ENCODE measurements at places on chromosomes 7 and 10.

DNA sequence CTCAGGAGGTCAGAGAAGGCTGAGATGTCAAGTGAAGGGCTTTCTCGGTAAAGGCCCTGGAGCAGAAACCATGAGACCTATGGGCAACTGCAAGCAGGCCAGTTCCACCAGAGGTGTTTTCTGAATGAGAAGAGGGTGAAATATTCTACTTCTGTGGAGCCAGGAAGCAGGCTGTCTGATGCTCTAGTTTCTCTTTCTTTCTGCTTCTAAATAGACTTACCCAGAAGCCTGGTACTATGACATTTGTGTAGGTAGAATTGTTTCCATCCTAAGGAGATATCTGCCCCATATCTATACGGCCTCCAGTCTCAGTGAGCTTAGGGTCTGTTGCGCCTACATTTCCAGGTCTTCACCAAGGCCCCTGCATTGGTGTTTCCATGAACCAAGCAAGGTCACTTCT is 73.4 kb upstream of the CC2D2B start:
- H3K27me3 ChIP-seq: no peaks in the 10 kb centered on the region
- no peak overlapping the region for H3K4me3 ChIP-seq
- H3K4me1 ChIP-seq: no peaks in the 10 kb centered on the region
- DNase-seq: no peak

- H3K4me1 ChIP-seq: no peaks in the 10 kb centered on the region
- H3K36me3 ChIP-seq: no peaks in the 10 kb centered on the region
- no peaks in the 10 kb centered on the region for H3K27me3 ChIP-seq
- DNase-seq: no peak
- H3K27ac ChIP-seq: no peak overlapping the region
- H3K4me3 ChIP-seq: no peak overlapping the region
Observed at GRCh38 chr7:302054-302992, 12.4 kb downstream of the FOXL3 start.

GRCh38 chr7:30831936-30832335 is 60.7 kb downstream of the MINDY4 start:
- peaks cover 67% of the 10 kb centered on the region for H3K36me3 ChIP-seq
- no peak overlapping the region for H3K4me3 ChIP-seq
- DNase-seq: no peak
- no peaks in the 10 kb centered on the region for H3K27me3 ChIP-seq

GRCh38 chr7:75925717-75926435 is 10.9 kb downstream of the POR start:
- peaks cover 10% of the 10 kb centered on the region for H3K4me1 ChIP-seq
- no peak for DNase-seq
- H3K27ac ChIP-seq: no peak overlapping the region
- peaks cover under 1% of the 10 kb centered on the region for H3K36me3 ChIP-seq

DNA sequence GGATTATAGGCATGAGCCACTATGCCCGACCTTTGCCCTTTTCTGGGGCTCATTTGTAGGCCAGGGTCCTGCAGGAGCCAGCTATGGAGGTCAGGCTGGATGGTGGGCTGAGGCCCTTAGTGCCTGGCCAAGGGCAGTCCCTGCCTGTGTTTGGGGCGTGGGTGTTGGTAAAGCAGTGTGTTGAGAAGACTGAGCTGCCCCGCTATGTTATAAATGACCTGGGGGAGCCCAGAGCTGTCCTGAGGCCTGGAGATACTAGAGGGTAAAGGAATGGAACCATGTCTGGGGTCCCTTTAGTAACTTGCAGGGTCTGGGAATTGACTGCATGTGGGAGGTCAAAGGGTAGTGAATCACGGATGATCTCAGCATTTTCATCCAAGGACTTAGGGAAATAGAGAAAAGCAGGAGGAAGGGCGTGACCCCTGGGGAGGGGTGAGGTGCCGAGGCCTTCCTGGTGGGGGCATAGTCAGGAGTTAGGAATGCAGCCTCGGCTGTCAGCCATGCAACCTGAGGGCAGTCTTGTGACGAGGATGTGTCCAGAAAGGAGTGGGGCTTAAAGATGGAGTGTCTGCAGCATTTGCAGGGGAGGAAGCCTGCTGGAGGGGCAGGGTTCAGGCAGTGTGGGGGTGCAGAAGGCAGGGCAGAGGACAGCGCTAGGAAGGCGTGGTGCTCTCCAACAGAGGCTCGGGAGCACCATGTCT is 31.5 kb downstream of the TMEM248 start:
- H3K27me3 ChIP-seq: no peaks in the 10 kb centered on the region
- peaks cover under 1% of the 10 kb centered on the region for H3K4me1 ChIP-seq
- no peak for DNase-seq
- H3K27ac ChIP-seq: peak overlapping the region; percentile 30
- no peak overlapping the region for H3K4me3 ChIP-seq
- H3K36me3 ChIP-seq: peaks cover 9% of the 10 kb centered on the region

DNA sequence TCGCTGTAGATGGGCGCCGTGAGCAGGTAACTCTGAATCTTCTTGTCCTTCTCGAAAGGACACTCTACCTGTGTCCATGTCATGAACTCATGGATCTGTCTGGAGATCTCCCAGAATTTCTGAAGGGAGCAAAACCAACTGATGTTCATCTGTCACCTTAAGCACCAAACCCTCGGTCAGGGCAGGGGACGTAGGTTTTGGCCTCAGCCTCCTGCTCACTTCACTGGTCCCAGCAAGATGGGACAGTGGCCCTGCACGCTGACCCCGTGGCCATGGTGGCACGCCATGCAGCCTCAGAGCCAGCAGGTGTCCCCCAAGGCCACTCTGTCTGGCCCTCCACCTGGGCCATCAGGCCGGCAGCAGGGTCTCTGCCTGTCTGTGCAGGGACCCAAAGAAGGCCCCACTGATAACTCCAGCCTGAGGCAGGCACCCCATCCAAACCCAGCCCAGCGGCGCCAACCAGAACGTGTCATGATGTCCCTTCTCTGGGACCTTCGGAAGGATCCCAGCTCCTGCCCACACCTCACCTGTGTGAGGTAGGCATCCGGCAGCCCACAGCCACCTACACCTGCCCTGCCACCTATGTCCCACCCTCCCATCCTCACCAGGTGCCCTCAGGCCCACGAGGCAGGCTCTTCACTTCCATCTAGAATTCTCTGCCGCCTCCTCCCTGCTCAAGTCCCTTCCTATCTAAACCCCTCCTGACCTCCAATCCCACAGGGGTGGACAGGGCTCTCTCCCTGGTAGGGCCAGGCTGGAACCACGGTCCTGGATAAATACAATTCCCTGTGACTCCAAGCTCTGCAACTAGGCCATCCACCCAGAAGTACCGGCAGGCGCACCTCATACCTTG is 59.0 kb downstream of the CSGALNACT2 start:
- H3K4me3 ChIP-seq: no peak overlapping the region
- peaks cover 4% of the 10 kb centered on the region for H3K4me1 ChIP-seq

GRCh38 chr7:151008143-151008510 is 16.2 kb downstream of the ATG9B start:
- peaks cover 6% of the 10 kb centered on the region for H3K27me3 ChIP-seq
- no peaks in the 10 kb centered on the region for H3K36me3 ChIP-seq
- no peak overlapping the region for H3K27ac ChIP-seq
- no peak for DNase-seq
- H3K4me1 ChIP-seq: peaks cover 37% of the 10 kb centered on the region
- H3K4me3 ChIP-seq: peak overlapping the region; percentile 61

GRCh38 chr10:79061441-79062315 is 7.1 kb upstream of the ZMIZ1 start:
- peaks cover 42% of the 10 kb centered on the region for H3K4me1 ChIP-seq
- no peak for DNase-seq
- peak overlapping the region; percentile 41 for H3K4me3 ChIP-seq
- H3K27ac ChIP-seq: peak overlapping the region; percentile 43
- no peaks in the 10 kb centered on the region for H3K36me3 ChIP-seq

DNA sequence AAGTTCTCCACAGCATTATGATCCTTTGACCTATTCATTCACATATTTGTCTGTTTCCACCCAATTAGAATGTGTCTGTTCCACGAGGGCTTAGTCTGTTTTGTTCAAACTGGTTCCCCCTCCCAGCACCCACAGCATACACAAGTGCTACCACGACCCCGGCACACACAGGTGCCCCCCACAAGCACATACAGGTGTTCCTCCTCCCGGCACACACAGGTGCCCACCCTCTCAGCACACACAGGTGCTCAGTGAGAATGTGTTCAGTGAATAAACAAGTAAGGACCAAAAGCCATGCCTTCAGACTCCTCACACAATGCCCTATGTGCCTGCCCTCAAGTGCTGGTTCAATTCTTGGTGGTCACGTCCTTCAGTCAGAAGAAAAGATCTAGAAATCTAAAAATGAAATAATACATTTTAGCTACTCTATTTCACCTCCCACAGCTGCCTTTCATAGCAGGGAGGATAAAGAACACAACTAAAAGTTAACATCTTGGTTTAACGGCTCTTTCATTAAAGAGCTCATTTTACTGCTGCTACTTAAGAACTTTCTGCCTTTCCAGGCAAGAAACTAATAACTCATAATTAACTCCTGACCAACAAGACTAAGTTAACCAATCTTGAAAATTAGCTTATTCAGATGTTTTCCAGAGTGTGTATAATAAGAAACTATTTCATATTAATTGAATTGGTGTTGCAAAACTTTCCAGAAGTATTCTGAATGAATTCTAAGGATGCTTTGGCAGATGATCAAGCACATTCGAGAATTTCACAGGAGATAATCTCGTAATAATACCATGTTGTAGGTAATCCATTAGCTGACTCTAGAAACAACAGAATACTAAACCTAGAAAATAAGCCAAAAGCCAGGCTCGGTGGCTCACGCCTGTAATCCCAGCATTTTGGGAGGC is 2.3 kb downstream of the DNMBP start:
- H3K4me1 ChIP-seq: peaks cover 51% of the 10 kb centered on the region
- DNase-seq: no peak
- H3K27me3 ChIP-seq: peaks cover 11% of the 10 kb centered on the region
- H3K36me3 ChIP-seq: no peaks in the 10 kb centered on the region
- H3K27ac ChIP-seq: no peak overlapping the region
- peak overlapping the region; percentile 91 for H3K4me3 ChIP-seq

- no peaks in the 10 kb centered on the region for H3K27me3 ChIP-seq
- H3K36me3 ChIP-seq: no peaks in the 10 kb centered on the region
- H3K4me1 ChIP-seq: peaks cover 6% of the 10 kb centered on the region
- H3K4me3 ChIP-seq: no peak overlapping the region
- no peak overlapping the region for H3K27ac ChIP-seq
- no peak for DNase-seq
Observed at GRCh38 chr10:28480628-28480965, 52.3 kb upstream of the WAC start.

DNA sequence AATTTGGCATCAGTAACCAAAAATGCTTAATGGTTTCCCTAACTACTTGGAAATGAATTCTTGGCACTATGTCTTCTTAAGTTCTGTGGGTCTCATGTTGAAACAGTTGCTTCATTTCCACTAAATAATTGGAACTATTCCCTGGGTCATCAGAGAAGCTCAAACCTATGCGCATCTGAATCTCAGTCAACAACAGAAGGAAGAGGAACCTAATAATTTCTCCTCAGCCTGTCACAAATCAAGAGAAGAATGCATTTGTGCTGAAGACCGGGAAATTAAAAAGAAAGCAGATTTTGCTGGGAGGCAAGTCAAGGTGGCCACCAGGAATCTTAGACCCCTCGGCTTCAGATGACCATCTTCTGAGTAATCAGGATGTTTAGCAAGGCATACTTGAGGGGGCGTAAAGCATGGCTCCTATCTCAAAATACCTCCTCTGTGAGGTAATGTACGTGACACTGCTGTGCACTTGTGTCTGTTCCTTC is 41.4 kb downstream of the TOMM7 start:
- no peaks in the 10 kb centered on the region for H3K27me3 ChIP-seq
- H3K4me3 ChIP-seq: no peak overlapping the region
- H3K4me1 ChIP-seq: no peaks in the 10 kb centered on the region

GRCh38 chr7:104272767-104273384 is 55.5 kb upstream of the LHFPL3 start:
- peaks cover 20% of the 10 kb centered on the region for H3K27me3 ChIP-seq
- no peaks in the 10 kb centered on the region for H3K36me3 ChIP-seq
- no peaks in the 10 kb centered on the region for H3K4me1 ChIP-seq
- H3K4me3 ChIP-seq: no peak overlapping the region

GRCh38 chr7:128398016-128398840 is 11.6 kb downstream of the IMPDH1 start:
- no peaks in the 10 kb centered on the region for H3K27me3 ChIP-seq
- DNase-seq: peak; percentile 74
- no peaks in the 10 kb centered on the region for H3K4me1 ChIP-seq
- H3K4me3 ChIP-seq: peak overlapping the region; percentile 34
- H3K27ac ChIP-seq: no peak overlapping the region
- H3K36me3 ChIP-seq: peaks cover 5% of the 10 kb centered on the region

GRCh38 chr10:44317856-44318255 is 67.0 kb downstream of the CXCL12 start:
- no peaks in the 10 kb centered on the region for H3K36me3 ChIP-seq
- DNase-seq: no peak
- no peaks in the 10 kb centered on the region for H3K4me1 ChIP-seq
- H3K27ac ChIP-seq: no peak overlapping the region
- H3K4me3 ChIP-seq: no peak overlapping the region
- peaks cover 5% of the 10 kb centered on the region for H3K27me3 ChIP-seq

DNA sequence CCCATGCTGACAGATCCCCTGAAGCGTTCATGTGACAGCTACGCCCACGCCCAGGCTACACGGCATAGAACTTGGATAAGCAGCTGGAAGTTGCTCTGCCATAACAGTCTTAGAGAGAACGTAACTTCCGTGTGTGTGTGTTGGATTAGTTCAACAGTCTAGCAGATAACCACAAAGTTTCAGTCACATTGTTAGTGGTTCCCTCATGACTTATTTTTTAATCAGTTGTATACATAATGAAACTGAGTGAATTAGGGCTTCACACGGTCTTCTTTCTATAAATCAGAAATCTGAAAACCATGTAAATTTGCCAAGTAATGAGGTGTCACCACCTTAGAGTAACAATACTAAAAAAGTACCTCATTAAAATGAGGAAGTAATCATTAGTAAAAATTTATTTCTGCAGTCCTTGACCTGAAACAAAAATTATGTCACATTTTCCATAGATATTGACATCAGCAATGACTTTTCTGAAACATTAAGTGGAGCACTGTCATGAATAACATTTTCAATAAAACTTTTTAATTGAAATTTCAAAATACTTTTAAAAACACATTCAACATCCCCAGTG is 21.7 kb upstream of the MACC1 start:
- peaks cover 3% of the 10 kb centered on the region for H3K36me3 ChIP-seq
- no peak overlapping the region for H3K27ac ChIP-seq
- peak overlapping the region; percentile 10 for H3K4me3 ChIP-seq
- no peaks in the 10 kb centered on the region for H3K27me3 ChIP-seq

- no peak overlapping the region for H3K27ac ChIP-seq
- DNase-seq: no peak
- no peaks in the 10 kb centered on the region for H3K27me3 ChIP-seq
Observed at GRCh38 chr10:90276894-90277475, 575.6 kb downstream of the KIF20B start.

GRCh38 chr10:122233857-122234348 is 37.2 kb upstream of the BTBD16 start:
- peaks cover 18% of the 10 kb centered on the region for H3K36me3 ChIP-seq
- peaks cover 13% of the 10 kb centered on the region for H3K4me1 ChIP-seq
- peak overlapping the region; percentile 48 for H3K27ac ChIP-seq
- H3K4me3 ChIP-seq: no peak overlapping the region
